ENCODE measurements at places on chromosomes 3 and 15. TPM values are rescaled to one million over a fixed set of nuclear protein-coding genes. Genes with fewer than 3 reads are reported as not detected.

GRCh38 chr3:31568649-31569048 is 35.9 kb downstream of the STT3B start:
- no peak overlapping the region for H3K4me3 ChIP-seq
- H3K36me3 ChIP-seq, result no peaks in the 10 kb centered on the region
- peaks cover 40% of the 10 kb centered on the region for H3K4me1 ChIP-seq

DNA sequence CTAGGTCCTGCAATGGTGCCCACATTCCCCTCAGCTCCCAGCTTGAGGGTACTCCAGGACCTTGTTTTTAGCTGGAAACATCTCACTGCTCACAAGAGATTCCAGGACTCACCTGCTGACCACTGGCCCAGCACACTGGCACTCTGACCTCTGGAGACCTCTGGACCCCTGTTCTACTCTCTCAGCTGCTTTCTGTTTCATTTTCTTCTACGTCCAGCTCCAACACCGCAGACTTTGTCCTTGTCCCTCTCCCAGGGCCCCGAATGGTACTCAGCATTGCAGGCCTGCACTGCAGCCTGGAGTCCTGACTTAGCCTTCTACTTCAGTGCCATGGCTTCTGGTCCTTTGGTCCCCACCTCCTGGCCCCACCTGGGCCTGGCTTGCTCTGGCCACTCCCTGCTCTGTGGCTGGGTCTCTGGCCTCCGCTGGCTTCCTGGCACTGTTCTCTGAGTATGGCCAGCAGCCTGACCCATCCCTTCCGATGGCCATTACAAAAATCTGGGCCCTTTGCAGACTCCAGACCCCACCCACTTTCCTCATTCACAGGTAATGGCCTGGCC is 27.9 kb downstream of the KY start:
- peaks cover 3% of the 10 kb centered on the region for H3K27me3 ChIP-seq
- no peaks in the 10 kb centered on the region for H3K36me3 ChIP-seq
- no peak overlapping the region for H3K27ac ChIP-seq

DNA sequence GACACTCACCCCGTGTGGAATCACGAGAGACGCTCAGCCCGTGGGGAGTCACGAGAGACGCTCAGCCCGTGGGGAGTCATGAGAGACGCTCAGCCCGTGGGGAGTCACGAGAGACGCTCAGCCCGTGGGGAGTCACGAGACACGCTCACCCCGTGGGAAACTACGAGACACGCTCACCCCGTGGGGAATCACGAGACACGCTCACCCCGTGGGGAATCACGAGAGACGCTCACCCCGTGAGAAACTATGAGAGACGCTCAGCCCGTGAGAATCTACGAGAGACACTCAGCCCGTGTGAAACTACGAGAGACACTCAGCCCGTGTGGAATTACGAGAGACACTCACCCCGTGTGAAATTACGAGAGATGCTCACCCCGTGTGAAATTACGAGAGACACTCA is 49.8 kb downstream of the ADAMTS17 start:
- H3K4me1 ChIP-seq, result peaks cover 11% of the 10 kb centered on the region
- no peak overlapping the region for H3K4me3 ChIP-seq
- H3K27ac ChIP-seq, result no peak overlapping the region
- no peak for DNase-seq
- peaks cover 8% of the 10 kb centered on the region for H3K36me3 ChIP-seq
- no peaks in the 10 kb centered on the region for H3K27me3 ChIP-seq

DNA sequence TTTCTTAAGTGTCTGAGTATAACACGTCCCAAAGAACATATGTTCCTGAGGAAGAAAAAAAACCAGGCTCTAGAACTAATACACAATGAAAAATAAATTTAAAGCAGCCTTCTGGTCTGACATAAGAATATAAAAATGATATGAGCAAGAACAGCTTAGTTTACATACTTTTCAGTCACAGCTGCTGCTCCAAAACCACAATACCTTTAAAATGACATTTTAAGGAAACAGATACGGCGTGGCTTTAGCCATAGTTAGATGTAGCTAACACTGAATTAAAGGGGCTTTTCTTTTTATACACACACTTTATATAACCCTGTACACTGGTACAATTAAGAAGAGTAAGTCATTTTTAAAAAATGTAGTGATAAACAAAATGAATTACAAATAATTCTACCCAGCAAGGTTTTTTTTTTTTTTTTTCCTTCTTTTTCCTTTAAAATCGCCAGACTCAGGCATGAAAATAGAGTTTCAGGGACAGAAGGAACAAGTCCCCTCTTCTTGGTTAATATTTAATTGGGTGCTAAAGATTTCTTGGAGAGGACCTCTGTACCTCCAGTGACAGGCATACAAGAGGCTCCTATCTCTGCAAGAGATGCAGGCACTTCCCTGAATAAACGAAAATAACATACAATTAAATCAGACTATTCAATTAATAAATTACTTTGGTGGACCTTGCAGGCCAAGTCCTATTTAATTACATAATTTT is 265.6 kb downstream of the FOXP1 start:
- H3K27me3 ChIP-seq, result no peaks in the 10 kb centered on the region
- H3K4me1 ChIP-seq, result peaks cover 6% of the 10 kb centered on the region
- DNase-seq, result no peak
- H3K4me3 ChIP-seq, result peak overlapping the region; percentile 46
- peak overlapping the region; percentile 92 for H3K27ac ChIP-seq

GRCh38 chr15:64014995-64015394 is 31.3 kb downstream of the DAPK2 start:
- peaks cover 6% of the 10 kb centered on the region for H3K4me1 ChIP-seq
- no peak overlapping the region for H3K27ac ChIP-seq
- no peaks in the 10 kb centered on the region for H3K27me3 ChIP-seq
- DNase-seq, result no peak
- H3K4me3 ChIP-seq, result no peak overlapping the region

DNA sequence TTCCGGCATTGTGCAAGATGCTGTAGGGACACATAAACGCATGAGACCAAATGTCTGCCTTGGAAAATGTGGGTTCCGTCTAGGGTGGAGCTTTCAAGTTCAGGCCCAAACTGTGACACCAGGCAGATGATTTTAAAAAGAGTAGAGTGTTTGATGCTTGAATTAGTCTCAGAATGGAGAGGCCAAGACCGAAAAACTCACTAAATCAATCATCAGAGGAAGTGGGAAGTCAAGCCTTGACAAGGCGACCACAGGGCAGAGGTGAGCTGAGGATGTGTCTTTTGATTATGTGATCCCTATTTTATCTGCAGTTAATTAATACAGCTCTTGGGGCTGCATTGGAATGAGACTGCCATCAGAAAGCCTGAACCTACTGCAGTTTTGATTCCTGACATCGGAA is 275.4 kb downstream of the ABHD5 start:
- DNase-seq, result no peak
- H3K27me3 ChIP-seq, result no peaks in the 10 kb centered on the region
- H3K36me3 ChIP-seq, result no peaks in the 10 kb centered on the region
- no peaks in the 10 kb centered on the region for H3K4me1 ChIP-seq
- no peak overlapping the region for H3K27ac ChIP-seq

DNA sequence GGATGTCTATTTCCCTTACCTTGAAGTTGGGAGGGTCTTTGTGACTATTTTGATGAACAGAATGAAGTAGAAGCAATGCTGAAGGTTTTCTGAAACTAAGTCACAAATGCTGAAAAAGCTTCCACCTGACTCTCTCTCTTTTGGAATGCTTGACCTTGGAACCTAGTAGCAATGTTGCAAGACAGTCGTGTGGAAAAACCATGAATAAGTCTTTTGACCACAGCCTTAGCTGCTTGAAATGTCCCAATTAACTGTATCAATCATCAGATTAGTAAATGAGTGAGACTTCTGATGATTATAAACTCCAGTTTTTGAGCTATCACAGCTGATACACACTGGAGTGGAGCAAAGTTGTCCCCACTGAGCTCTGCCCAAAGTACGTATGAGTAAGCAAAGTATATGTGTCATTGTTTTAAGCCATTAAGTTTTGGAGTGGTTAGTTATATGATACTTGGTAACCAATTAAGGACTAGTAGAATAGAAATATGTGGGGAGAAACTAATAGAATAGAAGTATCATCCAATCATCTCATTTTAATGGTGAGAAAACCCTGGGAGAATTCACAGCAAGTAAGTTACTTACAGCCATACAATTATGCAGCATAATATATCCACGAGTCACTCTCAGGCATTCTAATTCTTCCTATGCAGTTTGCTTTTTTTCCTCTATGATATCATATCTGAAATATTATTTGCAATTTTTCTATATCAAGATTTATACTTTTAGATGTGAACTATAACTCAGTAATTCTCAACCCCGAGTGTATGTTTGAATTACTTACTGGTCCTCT is 1010.6 kb downstream of the ROBO2 start:
- H3K36me3 ChIP-seq, result no peaks in the 10 kb centered on the region
- no peak for DNase-seq
- H3K27me3 ChIP-seq, result no peaks in the 10 kb centered on the region
- H3K4me3 ChIP-seq, result no peak overlapping the region

DNA sequence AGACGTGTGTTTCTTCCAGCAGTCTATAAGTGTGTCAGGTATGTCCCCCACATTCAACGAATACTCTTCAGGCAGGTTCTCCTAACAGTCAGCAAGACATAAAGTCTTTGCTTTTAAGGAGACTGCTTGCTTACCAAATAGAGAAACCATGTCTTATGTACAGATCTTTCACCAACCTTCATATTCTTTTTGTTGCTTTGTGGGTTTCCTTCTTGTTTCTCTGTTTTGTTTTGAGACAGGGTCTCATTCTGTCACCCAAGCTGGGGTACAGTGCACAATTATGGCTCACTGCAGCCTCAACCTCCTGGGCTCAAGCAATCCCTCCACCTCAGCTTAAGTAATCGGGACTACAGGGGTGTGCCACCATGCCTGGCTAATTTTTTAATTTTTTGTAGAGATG is 14.3 kb downstream of the DYNC1LI1 start:
- peaks cover 33% of the 10 kb centered on the region for H3K4me1 ChIP-seq
- H3K27me3 ChIP-seq, result no peaks in the 10 kb centered on the region
- H3K36me3 ChIP-seq, result no peaks in the 10 kb centered on the region
- DNase-seq, result no peak

DNA sequence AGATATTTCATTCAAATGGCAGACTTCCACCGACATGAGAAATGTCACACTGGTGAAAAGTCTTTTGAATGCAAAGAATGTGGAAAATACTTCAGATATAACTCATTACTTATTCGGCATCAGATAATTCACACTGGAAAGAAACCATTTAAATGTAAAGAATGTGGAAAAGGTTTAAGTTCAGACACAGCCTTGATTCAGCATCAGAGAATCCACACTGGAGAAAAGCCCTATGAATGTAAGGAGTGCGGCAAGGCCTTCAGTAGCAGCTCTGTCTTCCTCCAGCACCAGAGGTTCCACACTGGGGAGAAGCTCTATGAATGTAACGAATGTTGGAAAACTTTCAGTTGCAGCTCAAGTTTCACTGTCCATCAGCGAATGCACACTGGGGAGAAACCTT is 8.6 kb upstream of the ZNF621 start:
- H3K27ac ChIP-seq, result no peak overlapping the region
- DNase-seq, result no peak
- H3K27me3 ChIP-seq, result no peaks in the 10 kb centered on the region
- H3K4me1 ChIP-seq, result no peaks in the 10 kb centered on the region

DNA sequence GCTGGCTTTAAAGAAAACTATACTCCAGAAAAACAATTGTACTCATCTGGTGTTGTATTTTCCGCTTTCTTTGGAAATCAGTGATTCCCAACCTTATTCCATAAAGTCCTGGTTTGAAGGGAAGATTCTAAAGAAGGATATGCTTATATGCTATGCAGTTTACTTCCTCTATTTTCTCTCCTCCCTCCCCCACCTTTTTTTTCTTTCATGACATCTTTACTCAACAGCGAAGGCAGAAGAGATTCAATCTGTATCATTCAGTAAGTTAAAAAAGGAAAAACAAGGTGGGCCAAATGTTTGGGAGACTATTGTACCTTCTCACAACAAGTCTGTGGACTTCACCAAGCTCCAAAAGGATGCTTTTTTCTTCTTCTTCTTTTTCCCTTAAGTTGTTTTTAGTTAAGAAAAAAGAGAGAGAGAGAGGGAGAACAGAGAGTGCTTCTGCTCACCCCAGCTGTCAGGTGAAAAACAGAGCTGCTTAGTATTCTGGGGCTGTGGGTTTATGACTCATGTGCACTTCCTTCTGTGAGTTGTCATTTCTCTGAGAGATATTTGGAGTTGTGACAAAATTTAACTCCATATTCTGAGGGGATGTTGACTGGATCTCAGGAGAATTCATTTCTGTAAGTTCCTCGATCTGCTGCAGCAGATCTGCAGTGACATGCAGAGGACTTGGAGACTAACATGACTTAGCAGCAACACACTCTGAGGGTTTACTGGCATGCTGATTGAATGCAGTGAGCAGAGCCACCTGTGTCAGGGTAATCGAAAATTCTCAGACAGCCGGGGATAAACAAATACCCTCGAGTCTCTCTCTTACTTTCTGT is 70.7 kb downstream of the SSR3 start:
- H3K36me3 ChIP-seq, result no peaks in the 10 kb centered on the region
- peaks cover 37% of the 10 kb centered on the region for H3K4me1 ChIP-seq
- H3K4me3 ChIP-seq, result peak overlapping the region; percentile 35
- H3K27me3 ChIP-seq, result no peaks in the 10 kb centered on the region

DNA sequence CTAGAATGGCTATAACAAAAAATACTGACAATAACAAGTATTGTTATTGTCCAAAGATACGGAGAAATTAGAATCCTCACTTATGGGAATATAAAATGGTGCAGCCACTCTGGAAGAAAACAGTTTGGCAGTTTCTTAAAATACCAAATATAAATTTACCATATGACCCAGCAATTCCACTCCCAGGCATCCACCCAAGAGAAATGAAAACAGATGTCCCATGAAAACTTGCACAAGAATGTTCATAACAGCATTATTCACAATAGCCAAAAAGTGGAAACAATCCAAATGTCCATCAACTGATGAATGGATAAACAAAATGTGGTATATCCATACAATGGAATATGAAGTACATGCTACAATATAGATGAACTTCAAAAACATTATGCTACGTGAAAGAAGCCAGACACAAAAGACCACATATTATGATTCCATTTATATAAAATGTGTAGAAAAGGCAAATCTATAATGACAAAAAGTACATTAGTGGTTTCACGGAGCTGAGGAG is 9.4 kb downstream of the AAGAB start:
- peaks cover 45% of the 10 kb centered on the region for H3K36me3 ChIP-seq
- H3K4me1 ChIP-seq, result peaks cover 32% of the 10 kb centered on the region
- no peak for DNase-seq
- no peaks in the 10 kb centered on the region for H3K27me3 ChIP-seq
- H3K4me3 ChIP-seq, result no peak overlapping the region

DNA sequence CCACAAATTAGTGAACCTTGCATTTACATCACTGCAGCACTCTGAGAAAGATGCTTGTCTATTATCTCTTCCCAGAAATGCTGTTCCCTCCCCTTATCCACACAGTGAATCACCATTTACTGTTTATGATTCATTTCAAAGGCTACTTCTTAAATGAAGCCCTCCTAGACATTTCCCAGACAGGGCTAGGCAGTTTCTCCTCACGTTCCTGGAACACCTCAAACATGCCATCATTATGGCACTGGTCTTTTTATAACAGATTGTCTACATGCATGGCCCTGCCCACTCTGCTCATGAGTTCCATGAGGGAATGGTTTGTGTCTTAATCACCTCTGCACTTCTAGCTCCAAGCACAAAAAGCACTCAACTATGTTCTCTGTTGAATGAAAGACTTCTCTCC is 32.2 kb upstream of the TM2D3 start:
- peaks cover 88% of the 10 kb centered on the region for H3K36me3 ChIP-seq
- no peaks in the 10 kb centered on the region for H3K27me3 ChIP-seq
- no peak overlapping the region for H3K4me3 ChIP-seq
- no peak overlapping the region for H3K27ac ChIP-seq
- H3K4me1 ChIP-seq, result no peaks in the 10 kb centered on the region
- no peak for DNase-seq

Gene FAM174B
- 9.2 TPM for total RNA-seq

Gene TTLL13
- 0.71 TPM for total RNA-seq

Gene CKMT1A
- total RNA-seq, result not detected

Gene FGD5
- not detected for total RNA-seq

Gene SETMAR
- 15.1 TPM for total RNA-seq

Gene CLPX
- total RNA-seq, result 60.2 TPM

Gene SYNM
- total RNA-seq, result 1.1 TPM

Gene SLMAP
- total RNA-seq, result 65.8 TPM

Gene PARP15
- total RNA-seq, result 61.9 TPM

Gene CCR4
- 0.23 TPM for total RNA-seq

All from naive thymus-derived CD8-positive, alpha-beta T cell (primary cell).